GM12864 (cell line): ENCODE measurements at places on chromosomes 6 and 20.

- no peak for DNase-seq
These were observed 221.0 kb upstream of the SULF2 start for GRCh38 chr20:48006036-48006833.

DNA sequence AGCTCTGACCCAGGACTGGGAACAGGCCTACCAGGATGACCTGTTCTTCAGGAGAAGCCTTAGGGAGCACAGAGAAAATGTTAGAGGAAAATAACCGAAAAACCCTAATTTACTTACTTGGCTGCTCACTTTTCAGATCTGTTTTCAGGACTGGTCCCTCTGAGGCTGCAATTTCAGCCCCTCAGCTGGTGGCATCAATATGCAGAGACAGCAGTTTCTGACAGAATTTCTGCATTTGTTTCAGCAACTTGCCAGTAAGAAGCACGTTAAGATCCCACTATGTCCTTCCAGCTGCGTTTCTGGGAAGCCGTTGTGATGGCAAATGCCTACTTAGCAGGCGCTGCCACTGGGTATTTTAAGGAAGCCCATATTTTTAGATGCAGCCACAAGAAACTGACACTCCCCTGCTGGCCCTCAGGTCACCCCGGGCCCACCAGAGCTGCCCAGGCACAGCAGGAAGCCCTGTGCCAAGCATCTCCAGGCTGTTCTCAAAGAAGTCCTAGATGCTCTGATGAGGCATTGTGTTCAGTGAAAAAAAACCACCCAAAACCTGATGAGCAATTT is 7.5 kb downstream of the YTHDF1 start:
- no peak for DNase-seq

DNA sequence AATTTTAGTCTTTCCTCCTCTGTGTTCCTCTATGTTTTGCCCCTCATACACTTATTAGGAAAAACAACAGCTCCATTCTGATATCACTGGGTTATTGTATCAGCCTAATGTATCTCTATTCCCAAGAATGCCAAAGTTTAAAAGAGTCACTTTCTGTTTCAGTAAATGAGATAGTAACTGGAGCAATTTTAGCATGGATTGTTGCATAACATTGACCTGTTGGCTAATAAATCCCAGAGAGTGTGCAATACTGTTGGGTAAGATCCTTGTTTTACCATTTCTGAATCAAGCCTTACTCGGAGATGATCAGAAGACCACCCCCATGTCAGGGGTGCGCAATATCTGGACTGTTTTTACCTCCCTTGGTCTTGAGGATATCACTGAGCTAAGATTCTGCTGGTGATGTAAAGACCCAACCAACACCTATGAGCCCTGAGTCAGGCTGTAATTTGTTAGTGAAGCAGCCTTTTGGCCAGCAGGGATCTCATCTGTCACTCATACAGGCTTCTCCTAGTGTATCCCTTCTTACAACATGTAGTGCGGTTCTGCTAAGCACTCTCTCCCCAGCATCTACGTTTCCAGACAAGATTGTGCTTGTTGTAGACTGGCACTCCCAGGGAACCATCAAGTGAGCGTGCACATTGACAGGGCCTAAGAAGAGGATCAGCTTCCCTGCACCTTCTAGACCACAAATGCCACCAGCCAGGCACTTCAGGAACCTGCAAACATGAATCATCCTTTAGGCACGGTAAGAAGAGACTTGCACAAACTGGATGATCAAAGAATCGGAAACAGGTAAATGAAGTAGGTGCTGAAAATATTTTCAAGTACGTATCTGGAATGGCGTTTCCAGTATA is 11.5 kb upstream of the IPCEF1 start:
- DNase-seq: no peak

DNA sequence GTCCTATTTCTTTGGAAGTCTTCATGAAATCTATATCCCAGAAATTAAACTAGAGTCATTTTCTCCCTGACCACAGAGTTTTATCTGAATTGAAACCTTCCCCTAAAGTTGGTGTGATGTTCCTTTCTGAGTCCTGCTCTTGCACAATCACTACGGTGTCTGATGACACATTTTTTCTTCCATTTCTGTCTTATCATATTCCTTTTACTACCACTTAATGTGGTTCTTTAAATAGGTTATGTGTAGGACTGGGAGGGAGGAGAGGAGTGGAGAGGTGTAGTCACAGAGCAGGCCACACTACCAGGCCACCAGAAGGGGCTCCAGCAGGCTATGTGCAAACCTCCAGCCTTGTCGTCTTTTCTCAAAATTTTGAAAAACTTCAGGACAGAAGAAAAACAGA is 39.7 kb upstream of the ATXN1 start:
- DNase-seq: no peak

DNA sequence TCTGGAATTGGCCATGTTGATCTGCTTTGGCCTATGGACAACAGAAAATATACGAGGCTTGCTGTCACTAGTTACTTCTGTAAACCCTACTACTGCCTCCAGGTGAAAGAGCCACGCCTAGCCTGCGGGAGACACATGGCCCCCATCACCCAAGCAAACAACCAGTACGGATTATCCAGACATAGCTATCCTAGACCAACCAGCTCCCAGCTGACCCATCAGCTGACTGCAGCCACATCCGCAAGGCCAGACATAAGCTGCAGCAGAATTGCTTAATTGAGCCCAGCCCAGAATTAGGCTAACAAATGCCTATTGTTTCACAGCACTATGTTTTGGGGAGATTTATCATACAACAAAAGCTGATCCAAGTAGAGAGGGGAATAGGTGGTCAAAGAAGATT is 13.5 kb downstream of the REV3L start:
- DNase-seq: no peak

DNA sequence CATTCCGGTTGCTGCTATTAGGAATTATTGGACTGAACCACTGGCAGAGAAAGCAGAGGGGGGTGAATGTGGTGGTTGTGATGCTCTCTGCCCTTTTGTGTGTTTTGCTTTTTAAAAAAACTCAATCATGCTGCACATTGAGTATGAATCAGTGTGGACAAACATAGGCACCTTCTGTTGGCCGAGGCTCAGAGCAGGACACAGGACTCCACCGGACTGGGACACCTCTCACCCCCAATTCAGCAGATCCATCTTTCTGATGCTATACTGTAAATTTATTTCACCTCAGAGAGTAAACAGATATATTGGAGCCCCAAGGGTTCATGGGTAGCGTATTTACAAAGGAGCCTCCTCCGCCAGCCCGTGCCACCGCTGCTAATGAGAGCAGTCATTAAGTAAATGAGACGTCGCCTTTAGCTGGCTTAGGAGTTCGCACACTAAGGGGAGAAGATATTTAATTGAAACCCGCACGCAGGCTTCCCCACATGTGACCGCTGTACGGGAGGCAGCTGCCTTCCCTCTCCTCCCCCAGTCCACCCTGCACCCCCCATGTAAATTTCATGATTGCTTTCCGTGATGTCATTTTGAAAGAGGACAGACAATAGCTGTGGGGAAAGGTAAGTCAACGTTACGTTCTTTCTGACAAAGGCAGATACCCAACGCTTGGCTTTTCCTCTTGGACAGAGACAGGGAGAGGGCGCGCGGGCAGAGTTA is at the start of gene MYT1:
TSS of gene MYT1 (plus strand) at position 330 of the 714 bp plus-strand sequence. CDS start 34,410 bp downstream, outside the sequence.
- DNase-seq: no peak

- no peak for DNase-seq
These were observed 100.6 kb downstream of the NKAIN2 start for GRCh38 chr6:123904228-123904627.

DNA sequence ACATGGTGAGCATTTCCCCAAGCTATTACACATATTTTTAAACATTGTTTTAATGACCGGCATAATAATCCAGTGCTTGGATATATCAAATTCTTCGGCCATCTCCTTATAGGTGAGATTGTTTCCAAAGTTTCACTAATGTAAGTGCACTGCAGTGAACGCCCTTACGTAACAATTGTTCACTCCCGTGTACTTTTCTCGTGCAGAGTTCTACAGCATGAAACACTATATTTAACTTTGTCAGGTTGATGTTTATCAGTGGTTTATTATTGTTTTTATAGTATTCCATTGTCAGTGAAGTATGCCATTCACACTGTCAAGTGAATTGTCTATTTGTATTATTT is 3.4 kb upstream of the GZF1 start:
- no peak for DNase-seq

DNA sequence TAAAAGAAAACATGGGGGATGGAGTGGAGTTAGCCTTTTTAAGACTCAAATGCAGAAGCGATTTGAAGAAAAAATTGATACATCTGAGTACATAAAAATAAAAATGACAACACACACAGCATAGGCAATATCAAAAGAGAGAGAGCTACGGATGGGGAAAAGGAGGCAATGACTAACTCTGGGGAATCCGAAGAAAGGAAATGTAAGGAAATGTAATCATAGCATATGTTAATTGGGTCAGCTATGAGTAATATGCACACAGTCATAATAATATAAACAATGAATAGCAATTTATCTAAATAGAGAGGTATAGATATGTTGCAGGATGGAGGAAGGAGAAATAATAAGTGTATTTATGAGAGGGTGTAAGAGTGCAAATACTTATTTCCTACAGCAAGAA is 83.4 kb downstream of the NOL4L start:
- no peak for DNase-seq

DNA sequence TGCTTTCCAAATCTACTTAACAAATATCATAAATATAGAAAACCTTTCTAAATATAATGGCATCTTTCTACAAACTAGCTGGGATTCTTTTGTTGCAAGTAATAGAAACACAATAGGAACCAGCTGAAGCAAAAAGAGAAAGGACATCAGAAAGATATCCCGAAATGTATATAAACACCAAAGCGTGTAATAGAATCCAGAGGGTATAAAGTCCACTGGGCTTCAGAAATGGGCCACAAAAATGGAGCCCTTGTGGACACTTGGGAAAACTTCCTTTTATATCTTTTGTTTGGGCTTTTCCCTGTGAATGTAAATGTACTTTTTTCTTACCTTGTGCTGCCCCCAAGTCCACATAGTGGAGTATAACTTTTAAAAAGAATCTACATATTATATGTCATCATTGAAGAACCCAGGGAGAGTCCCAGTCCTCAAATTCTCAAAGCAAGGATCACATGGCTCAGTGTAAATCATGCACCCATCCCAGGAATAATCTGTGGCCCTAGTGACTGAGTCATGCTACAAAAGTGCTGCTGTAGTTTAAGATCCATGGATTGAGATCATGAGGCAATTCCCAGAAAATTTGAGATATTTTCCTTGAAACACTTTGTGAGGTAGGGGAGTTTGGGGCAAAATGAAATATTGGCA is 457.0 kb downstream of the EPM2A start:
- DNase-seq: no peak

DNA sequence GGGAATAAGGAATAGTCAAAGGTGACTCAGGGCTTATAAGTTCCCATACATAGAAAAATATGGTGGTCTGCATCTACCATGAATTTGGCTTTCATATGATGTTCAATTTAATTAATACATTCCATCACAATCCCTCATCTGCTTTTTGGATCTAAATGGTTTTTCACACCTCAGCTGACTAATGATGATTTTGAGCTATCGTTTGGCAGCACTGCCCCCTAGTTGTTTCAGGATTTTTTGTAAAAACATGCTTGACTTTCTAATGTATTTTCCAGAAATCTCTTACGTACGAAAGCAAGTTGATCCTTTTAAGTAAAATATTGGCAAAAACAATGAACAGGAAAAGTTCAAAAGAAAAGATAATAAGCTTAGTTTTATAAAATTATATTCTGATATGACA is 408.6 kb upstream of the ADGRB3 start:
- DNase-seq: no peak

DNA sequence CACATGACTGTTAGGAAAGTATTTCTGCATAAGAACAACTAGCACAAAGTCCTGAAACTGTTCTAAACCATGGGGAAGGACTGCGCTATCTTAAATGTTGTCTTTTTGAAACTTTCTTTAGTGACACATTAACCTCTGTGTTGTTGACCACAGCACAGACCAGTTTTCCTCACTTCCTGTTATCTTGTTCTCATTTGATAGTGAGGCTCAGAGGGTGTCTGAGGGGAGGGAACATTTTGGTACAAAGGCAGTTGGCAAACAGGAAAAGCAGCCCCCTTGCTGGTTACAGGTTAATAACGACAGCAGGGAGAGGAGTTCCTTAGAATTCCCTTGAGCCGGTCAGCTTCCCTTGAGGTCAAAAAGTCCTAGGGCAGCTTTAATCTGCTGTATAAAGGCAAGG is 143.5 kb upstream of the BMP2 start:
- DNase-seq: no peak
